ENCODE measurements at places on chromosomes 7 and 10.

DNA sequence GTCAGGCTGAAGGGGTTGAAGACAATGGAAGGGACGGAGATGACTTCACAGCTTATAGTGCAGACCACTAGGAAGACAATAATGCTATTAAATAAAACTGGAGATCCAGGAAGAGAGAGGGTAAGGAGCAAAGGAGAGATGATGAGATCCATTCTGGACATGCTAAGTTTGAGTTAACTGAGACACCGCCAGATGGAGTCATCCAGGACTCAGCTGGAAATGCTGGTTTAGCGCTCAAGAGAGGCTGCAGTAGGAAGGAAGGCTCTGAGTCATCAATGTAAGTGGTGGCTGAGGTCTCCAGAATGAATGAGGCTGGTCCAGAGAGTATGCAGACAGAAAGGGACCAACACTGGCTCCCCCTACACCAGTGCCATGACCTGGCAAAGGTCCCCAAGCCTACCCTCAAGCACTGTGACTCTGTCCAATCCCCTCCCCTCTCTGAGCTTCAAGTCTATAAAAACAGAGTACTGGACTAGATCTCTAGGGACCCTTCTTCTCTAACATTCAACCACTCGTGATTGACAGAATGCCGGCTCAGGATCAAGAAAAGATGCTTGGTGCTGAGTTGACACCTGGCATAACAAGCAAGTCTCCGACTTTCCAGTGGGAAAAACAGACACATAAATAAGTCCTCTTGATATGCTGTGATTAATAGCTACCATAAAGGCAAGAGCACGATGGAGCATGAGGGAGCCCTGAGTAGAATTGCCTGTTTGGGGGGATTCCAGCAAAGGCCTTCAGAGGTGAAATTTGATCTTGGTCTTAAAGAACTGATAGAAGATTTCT is 8.9 kb downstream of the GFRA1 start:
- DNase-seq, result no peak

DNA sequence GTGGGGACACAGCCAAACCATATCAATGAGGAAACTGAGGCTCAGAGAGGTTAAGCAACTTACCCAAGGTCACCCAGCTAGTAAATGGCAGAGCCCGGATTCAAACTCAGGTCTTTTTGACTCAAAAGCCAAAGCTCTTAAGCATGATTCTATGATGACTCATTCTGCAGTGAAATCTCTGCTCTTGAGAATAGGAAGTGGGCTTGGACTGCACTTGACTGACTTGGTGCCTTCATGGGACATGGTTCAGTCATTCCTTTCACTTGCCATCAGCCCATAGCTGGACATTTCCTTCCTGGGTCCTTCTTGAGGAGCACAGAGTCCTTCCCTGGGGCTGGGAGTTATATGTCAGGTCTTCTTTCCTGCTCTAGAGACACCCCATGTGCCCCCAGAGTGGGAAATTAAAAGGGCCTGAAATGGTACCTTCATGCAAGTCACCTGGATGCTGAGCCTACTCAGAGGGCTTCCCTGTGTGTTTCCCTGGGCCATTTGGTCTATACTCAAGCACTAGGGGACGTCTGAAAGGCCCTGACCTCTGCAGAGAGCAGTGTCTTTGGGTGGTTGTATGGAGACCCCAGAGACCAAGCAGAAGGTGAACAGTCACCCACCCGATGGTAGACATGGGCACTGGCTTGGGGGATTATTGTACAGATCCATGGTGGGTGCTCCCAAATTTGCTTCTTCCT is 62.4 kb upstream of the SDK1 start:
- no peak for DNase-seq

DNA sequence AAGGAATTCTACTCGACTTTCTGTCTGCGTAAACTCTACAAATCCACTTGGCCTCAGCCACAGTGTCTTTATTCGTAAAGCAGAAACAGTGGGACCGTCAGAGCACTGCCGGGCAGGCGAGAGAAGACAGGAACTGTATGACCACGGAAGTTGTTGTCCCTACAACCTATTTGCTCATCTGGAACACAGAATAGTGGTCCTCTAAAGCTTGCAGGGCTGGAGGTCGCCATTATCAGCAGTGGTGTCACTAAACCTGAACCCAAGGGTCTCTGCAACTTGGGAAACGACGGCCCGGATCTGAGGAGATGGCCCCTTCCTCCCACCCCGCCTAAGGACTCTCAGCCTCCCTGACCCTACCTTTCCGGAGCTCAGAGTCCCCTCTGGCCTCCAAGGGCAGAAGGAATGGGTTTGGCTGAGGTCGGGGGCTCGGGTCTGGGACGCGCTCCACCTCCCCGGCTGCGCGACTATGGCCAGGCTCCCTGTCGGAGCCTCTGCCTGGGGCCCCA is 442 bp downstream of the STYXL1 start:
- DNase-seq, result no peak

GRCh38 chr7:17710312-17710711 is 230.0 kb downstream of the SNX13 start:
- no peak for DNase-seq

DNA sequence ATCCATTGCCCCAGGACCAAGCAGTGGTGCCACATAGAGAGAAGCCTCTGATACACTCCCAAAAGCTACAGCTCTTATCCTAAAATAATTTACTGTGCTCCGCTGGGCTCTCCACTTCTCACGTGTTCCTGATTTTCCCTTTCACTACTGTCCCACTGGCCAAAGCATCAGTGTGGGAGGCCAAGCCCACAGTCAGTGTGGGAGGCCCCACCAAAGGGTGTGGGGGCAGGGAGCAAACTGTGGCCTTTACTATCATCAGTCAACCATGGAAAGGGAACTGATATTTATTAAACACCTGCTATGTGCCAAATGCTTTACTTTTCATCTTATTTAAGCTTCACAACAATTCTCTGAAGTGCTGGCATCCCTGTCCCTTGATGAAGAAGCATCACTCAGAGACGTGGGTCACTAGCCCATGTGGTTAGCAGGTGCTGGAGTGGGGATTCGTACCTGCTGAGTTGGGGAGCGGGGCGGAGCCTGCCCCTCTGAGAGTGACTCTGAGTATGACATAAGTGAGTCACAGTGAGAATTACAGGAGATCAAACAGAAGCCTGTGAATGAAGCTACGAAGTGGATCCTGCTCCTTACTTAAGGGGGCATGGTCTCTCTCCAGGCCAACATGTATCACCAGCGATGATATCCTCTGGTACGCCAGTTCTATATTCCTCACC is 50.4 kb downstream of the PYROXD2 start:
- DNase-seq, result no peak

DNA sequence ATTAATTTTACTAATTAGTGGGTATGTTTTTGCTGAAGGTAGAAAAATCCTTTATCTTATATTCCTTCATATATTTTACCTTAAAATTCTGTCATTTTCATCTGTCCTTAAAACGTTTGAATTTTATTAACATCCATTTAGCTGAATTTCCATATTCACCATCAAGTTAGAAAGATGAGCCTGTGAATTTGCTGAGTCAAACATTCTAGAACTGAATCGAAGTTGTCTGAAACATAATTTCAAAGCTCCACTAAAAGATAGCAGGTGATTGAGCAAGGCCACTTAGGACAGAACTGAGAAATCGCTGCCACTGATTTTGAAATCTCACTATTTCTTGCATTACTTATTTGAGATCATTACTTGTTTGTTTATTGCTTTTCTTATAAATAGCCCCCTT is 17.5 kb downstream of the HGF start:
- no peak for DNase-seq

Data from activated T-cell treated with anti-CD3 and anti-CD28 coated beads for 1 hour (primary cell).